ENCODE measurements at places on chromosomes 2 and 18. TPM values are rescaled to one million over a fixed set of nuclear protein-coding genes. Genes with fewer than 3 reads are reported as not detected.

GRCh38 chr2:19362755-19363473 is 4.5 kb upstream of the OSR1 start:
- peak; percentile 68 for DNase-seq

- no peak for DNase-seq
Measured at GRCh38 chr2:114754907-114755563, 312.6 kb downstream of the DPP10 start.

DNA sequence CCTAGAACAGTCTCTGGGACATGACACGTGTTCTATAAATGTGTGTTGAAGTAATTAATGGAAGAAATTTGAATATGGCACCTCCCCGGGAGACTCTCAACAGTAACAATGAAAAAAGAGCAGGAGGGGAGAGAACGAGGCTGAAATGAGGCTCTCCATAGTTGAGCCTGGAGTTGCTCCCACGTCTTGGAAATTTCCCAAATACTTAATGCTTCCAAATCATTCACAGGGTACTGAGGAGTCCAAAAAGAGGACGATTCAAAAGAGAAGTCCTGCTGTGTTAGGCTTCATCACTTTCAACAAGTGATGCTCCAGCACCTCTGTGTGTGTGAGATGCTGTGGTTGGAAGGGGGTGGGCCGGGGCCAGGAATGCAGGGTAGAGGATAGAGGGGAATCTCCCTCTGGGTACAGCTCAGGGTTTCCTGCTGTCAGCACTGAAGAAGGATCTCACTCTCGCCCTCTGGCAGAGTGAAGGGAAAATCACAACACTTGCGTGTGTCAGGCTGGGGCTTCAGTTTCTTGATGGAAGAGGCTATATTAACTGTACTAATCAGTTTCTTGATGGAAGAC is 18.1 kb upstream of the ZNF407 start:
- DNase-seq: no peak

COL4A4 gene
- total RNA-seq: 0.41 TPM

ATOH8 gene
- 2.0 TPM for total RNA-seq

CETN1 gene
- total RNA-seq: not detected

Data from frontal cortex (tissue), 4 donors.